ENCODE measurements at places on chromosomes 16 and 17.

- DNase-seq = no peak
These were observed 4.2 kb downstream of the IFI35 start for GRCh38 chr17:43010667-43011308.

GRCh38 chr17:33142705-33143299 lies 150.3 kb downstream of the ASIC2 start:
- no peak for DNase-seq

DNA sequence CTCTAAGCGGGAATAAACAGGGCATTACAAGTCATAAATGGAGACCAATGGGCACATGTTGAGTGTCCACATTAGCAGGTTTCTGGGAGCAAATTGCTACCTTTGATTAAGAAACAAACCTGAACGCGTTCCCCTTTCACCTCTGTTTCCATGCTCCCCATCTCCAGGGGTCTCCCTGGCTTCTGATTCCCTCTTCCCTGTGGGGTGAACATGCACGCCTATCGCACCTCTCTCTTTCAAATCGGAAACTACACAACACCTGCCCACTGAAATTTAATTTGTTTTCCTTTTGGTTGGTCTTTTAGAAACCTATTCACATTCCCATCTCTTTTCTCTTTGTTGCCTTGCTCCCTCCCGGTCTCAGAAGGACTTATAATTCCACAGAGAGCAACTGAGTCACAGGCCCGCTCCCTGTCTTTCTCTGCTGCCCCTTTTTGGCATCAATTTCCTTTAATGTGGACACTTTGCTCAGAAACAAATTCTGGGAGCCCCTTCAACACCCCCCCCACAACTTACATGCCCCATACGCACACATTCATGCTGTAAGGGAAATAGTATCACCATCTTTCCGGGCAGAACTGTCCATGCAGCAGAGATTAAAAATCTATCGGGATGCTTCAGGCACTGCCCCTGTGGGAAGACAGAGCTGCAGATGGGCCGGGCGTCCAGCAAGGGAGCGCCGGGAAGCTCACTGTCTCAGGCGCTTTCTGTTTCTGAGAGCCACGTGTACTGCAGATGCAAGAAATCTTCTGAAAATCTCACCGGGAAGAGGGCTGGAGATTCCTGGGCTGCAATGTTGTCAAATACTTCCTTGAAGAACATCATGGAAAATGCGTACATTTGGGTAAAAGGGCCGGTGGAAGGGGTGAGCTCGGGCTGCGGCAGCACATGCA lies 7.2 kb upstream of the FOXF1 start:
- DNase-seq = no peak

GRCh38 chr17:45018848-45019711 lies 32.4 kb downstream of the DCAKD start:
- DNase-seq = peak; percentile 63

GRCh38 chr17:8894673-8895578 lies 27.5 kb upstream of the PIK3R6 start:
- DNase-seq = peak; percentile 53

DNA sequence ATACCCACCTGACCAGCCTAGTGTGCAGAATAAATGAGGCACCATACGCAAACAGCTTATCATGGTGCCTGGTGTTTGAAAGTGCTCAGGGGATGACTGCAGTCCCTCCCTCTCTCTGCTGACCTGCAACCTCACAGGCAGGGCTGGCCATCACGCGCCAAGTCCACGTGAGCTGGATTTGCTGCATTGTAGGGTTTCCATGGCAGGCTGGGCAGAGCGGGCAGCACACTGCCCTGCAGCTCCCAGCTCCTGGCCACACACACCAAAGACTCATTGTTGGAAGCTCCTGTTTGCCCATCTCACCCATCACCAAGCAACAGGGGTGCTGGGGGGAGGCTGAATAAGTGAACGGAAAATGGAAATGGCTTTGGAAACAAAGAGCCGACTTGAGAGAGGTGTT lies 81.8 kb downstream of the IRX3 start:
- no peak for DNase-seq

DNA sequence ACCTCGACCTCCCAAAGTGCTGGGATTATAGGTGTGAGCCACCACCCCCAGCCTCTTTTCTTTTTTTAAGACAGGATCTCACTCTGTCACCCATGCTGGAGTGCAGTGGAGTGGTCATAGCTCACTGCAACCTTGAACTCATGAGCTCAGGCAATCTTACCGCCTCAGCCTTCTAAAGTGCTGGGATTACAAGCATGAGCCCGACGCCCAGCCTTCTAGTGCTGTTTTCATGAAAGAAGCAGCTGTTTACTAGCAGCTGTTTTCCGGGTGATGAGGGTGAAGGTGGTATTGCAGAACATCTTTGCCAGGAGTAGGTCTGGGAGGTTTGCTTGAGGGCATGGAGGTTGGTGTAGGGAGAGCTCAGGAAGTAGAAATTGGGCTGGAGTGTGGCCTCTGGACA lies 2.0 kb downstream of the ADCY7 start:
- DNase-seq = no peak

DNA sequence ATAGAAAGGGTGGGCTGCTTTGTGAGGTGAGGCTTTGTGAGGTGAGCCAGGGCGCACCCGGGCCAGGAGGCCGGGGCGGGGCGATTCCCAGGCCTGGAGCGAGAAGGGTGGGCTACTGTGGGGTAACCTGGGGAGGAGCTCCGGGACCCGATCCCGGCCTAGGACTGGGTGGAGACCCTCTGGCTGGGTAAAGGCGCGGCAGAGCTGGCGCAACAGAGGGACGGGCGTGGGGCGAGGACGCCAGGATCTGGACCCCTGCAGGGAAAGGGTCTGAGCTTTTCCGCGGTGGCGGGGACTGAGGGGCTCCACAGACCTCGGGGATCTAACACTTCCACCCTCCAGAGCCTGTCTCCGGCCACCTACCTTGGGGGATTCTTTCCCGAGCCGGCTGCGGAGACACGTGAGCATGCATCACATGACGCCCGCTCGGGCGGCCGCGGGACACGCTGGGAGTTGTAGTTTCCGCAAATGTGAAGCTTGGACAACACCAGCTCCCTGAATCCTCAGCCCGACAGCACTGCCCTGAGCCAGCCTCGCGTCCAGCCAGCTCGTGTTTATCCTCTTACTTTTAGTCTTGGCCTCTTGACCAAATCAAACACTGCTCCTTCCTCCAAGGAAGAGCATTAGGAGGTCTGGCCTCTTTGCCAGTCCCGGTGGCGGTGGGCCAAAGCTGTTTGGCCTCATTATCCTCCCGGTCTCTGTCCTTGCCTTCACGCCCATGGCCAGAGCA lies at the start of gene SLC38A7:
Gene SLC38A7 (minus strand): TSS at position 417 of the 730 bp plus-strand sequence. CDS start 4,644 bp downstream, outside the sequence.
- DNase-seq = peak; percentile 92

DNA sequence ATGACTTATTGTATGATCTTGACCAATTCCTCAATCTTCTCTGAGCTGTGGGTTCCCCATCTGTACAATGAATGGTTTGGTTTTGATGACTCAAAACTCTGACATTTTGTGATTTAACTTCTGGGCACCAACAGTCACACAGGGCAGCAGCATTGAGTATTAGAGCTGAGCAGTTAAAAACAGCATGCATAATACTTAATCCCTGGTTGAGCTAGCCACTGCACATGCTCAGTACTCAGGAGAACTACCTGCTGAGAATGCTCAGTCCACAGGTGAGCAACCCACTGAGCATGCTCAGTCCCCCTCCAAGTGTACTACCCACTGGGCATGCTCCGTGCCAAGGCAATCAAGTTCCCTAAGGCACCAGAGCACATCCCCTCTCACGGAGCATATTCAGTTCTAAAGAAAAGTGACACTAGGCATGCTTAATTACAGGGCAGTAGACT lies 68.7 kb downstream of the AIPL1 start:
- DNase-seq = no peak

- no peak for DNase-seq
These were observed 732 bp downstream of the TNRC6A start for GRCh38 chr16:24729951-24730815.

DNA sequence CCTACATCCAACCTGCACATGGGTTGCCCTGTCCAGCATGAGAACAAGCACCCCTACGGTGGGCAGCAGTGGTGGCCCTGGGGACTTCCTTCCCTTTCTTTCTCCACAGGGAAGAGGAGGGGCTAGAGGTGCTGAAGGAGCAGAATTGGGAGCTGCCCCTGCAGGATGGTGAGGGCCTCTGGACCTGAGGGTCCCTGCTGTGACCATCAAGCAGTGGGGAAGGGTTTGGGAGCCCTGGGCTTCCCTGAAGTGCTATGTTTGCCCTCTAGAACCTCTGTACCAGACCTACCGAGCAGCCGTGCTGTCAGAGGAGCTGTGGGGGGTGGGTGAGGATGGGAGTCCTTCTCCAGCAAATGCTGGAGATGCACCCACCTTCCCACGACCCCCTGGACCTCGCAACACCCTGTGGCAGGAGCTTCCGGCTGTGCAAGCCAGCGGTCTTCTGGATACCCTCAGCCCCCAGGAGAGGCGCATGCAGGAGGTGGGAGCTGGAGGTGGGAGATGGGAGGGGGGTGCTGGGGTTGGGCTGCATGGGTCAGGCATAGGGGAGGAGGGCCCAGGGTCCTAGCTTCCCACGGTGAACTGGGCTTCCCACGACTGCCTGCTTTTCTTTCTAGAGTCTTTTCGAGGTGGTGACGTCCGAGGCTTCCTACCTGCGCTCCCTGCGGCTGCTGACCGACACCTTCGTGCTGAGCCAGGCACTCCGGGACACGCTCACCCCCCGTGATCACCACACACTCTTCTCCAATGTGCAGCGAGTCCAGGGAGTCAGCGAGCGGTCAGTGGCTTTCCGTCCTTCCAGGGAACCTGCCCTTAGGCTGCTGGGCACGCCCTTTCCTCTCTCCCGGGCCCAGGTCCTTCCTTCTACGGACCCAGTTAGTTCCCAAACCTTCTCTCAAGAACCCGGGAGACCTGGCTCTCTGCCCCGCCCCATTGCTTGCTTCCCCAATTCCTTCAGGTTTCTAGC lies 5.0 kb downstream of the ARHGEF15 start:
- no peak for DNase-seq

DNA sequence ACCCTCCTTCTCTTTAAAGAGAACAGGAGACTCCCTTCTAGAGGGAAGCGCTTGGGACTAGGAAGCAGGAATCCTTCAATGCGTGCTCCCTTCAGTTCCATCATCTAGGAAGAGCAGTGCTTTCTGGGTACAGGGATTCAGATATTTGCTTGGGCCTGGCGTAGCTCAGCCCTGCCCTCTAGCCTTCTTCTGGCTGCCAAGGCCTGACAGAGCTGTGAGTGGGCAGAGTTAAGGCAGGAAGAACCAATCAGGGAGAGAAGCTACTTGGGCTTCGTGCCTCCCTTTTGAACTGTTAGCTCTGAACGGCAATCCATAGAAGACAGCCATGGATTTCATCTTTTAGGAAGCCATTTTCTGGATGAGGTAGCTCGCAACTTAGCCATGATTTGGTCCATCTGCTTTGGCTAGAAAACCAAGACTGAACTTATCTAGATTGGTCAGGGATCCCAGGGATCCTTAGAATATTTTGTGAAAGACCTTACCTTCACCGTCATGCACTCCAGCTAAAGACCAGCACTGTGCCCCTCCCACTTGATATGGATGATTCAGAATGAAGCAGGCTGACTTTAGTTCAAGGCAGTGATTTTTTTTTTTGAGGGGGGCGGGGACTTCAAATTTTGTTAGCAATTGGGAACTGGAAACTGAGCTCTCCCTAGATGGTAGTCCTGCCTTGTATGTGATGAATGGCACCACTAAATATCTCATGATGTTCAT lies 2.5 kb upstream of the CORO6 start:
- DNase-seq = no peak

GRCh38 chr17:6108987-6109386 lies 38.8 kb downstream of the WSCD1 start:
- no peak for DNase-seq

DNA sequence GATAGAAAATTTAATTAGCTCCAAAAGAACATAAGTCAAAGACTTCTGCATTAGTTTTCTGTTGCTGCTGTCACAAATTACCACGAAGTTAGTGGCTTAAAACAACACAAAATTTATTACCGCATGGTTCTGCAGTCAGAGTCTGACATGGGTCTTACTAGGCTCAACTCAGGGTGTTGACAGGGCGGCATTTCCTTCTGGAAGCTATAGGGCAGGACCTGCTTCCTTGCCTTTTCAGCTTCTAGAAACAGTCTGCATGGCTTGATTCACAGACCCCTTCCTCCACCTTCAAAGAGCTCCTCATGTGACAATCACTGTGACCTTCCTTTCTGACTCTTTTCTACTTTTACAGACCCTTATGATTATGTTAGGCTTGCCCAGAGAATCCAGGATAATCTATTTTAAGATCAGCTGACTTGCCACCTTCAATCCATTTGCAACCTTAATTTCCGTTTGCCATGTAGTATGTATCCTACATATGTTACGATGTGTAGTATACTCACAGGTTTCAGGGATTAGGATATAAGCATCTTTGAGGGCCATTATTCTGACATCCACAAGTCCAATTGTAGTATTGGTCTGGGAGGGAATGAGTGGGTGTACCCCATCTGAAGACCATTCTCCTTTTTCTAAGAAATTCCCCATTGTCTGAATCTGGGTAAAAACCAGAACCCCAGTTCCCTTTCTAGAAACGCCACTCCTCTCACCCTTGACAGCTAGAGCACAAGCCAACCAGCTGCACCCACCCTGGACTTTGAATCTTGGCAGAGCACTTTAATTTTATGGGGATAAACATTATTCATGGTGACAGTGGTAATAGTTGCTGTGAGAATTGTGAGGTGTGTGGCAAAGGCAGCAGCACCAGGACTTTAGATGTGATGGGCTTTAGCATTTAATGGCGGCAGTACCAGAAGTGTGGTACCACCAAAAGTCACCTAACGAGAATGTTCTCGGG lies 265.5 kb downstream of the KCNJ2 start:
- DNase-seq = no peak

DNA sequence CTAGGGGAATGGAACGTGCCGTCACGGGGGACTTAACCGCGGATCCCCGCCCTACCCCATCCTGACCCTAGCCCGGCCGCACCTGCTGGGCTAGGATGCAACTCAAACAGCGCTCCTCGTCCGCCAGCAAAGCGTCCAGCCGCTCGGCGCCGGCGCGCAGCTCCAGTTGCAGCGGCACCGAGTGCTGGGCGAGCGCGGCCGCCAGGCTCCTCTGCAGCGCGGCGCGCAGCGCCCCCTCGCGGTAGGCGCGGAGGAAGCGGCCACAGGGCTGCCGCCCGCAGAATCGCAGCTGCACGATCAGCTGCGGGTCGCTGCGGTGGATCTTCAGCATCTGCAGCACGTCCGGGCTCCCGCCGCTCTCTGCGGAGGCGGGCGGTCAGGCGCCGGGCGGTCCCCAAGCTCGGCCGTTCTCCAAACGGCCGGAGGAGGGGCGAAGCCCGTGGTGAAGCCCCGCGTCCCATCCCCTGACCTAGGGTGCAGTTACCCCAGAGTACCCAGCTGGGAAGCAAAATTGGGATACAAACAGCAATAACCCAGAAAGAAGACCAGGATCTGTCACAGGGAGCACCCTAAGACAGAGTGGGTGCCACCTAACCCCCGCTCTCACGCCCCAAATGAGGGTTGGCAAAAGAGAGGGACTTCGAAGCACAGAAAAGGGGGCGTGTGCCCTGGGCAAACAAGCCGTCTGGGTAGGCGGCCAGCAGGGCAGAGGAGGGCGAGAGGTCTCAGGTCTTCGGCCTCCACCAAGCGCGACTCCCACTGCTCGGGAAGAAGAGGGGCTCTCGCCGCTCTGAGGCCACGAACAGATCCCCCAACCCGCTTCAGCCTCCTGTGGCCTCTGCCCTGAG lies 4.2 kb downstream of the TRADD start:
- peak; percentile 95 for DNase-seq

Measured in GM12892 (cell line).